Activated CD8-positive, alpha-beta memory T cell treated with anti-CD3 and anti-CD28 coated beads for 48 hours (primary cell): ENCODE measurements at places on chromosomes 3 and 15.

DNA sequence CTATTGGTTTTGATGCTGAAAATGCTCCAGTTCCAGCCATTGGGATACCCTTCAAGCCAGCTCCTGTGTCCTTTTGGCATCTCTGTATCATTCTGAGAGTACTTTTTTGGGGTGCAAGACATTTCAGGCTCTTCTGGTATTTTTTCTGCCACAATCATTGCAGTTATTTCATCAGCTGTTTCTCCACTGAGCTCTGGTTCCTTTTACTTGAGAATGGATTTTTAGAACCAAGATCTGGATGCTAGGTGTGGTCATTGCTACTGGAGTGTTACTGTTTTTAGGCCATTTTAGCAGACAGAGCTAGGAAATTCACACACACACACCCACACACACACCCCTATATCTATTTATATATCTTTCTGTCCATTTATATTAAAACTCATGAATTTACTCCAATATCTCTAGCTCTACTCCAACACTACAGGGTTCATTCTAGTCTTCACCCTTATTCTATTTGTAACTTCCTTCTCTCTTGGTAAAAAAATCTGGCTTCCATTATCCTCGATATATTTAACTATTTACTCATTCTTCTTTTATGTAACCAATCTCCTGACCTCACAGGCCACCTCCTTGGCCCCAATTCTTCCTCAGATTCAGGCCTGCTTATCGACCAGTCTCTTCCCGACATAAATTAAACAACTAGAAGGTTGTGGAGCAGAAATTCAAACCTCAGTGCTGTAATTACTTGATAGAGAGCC lies 17.0 kb downstream of the SLC35G2 start:
- DNase-seq = no peak

- no peak for DNase-seq
Observed at GRCh38 chr3:32045091-32045915, 61.1 kb upstream of the GPD1L start.

- DNase-seq = no peak
Observed at GRCh38 chr3:150372722-150373121, 35.4 kb upstream of the TSC22D2 start.

DNA sequence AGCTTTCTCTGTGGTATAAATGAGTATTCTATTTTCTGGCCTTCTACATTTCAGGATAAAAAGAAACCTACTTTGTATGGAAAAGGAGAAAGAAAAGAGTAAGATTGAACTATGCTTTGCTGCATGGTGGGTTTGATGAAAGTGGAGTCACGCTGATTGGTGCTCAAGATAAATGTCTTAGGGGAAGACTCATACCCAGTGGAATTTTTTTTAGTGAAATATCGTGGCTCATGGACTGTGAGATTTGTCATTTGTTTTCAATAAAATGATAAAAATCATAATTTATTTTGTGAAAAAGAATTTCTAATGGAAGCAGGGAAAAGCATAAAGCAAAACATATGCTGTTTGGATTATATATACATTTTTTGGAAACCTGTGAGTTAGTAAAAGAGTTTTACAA lies 292.5 kb downstream of the ZPLD1 start:
- no peak for DNase-seq

- no peak for DNase-seq
Observed at GRCh38 chr3:51024121-51024520, 349.4 kb downstream of the DOCK3 start.
